ENCODE measurements at places on chromosomes 4 and X.

- no peak for DNase-seq
Observed at GRCh38 chrX:81286608-81287007, 84.7 kb downstream of the SH3BGRL start.

- no peak for DNase-seq
Observed at GRCh38 chr4:176467001-176467400, 147.2 kb downstream of the SPCS3 start.

- no peak for DNase-seq
Observed at GRCh38 chr4:78596111-78596742, 44.7 kb downstream of the ANXA3 start.

- no peak for DNase-seq
Observed at GRCh38 chr4:41294445-41295062, 37.8 kb downstream of the UCHL1 start.

- no peak for DNase-seq
Observed at GRCh38 chr4:22478426-22478825, 37.4 kb downstream of the ADGRA3 start.

- no peak for DNase-seq
Observed at GRCh38 chr4:185723631-185724260, 88.2 kb downstream of the SORBS2 start.

DNA sequence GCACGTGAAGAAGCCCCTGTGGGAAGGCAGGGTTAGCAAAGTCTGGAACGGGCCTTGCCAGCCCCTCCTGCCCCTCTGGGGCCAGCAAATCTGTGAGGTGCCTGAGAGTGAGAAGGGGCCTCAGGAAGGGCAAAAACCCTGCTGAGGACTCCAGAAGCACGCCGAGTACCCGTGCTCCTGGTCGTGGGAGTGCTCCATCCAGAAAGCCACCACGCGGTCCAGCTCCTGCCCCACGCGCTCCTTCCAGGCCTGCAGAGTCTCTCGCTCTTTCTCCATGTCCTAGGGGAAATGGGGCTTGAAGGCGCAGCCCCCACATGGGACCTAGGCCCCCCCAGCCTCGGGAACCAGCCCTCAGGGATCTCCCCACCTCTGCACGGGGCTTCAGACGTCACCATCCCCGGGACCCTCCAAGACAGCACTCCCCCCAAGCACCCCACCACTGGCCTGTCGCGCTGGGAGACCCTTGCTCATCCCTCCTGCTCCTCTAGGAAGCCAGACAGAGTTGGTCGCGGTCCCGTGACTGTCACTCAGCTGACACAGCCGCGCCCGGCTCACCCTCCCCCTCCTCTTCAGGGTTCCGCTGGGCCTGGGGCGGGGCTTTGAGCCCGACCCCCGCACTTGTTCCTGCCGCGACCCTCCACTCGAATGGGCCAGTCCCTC, at the start of gene RENBP:
RENBP (minus strand) TSS at position 504 of the 660 bp plus-strand sequence; CDS start at position 471, 33 bp downstream.
- peak; percentile 71 for DNase-seq

DNA sequence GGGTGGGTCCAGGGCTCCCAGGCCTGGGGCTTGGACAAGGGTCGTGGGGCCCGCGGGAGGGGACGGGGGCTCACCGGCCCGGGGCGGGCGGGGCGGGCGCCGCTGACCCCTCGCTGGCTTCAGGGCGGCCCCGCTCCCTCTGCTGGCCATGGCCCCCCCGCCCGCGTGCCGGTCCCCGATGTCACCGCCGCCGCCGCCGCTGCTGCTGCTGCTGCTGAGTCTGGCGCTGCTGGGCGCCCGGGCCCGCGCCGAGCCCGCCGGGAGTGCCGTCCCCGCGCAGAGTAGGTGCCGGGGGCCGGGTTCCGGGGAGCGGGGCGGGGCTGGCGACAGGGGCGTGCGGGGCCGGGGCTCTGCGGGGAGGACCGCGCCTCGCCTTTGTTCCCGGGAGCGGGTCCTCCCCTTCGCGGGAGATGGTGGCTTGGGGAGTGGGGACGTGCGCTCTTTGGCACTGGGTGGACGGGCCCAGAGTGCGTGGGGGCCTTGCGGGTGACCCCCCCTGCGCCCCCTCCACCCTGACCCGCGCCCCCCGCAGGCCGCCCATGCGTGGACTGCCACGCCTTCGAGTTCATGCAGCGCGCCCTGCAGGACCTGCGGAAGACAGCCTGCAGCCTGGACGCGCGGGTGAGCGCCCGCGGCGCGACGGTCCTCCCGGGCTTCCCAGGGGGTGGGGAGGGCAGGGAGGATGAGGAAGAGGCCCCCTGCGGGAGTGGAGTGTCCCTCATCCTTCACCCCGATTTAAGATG, 16.8 kb upstream of the NAT8L start:
- DNase-seq, result peak; percentile 66

GRCh38 chrX:129705377-129705925, 33.3 kb upstream of the XPNPEP2 start:
- no peak for DNase-seq

- DNase-seq, result no peak
Observed at GRCh38 chrX:68114573-68115129, 318.6 kb downstream of the OPHN1 start.

DNA sequence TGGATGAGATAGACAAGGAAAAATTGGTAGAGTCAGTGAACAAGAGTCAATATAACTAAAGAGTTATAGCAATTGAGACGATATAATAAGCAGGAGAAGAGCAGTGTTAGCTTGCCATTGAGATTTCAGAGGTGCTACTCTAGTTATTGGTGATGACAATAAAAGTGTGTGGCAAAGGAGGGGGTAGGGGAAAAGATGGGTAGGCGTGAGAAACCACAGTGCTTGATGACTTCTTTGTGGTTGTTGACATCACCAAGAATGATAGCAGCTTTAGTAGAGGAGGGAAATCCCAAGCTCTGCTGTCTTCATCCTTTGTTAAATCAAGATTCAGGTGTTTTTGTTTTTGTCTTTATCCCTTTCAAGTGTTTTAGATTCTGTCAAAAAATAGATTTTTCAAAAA, 179.9 kb upstream of the PPP3CA start:
- peak; percentile 84 for DNase-seq

- no peak for DNase-seq
Observed at GRCh38 chr4:2768124-2768523, 12.0 kb upstream of the TNIP2 start.

DNA sequence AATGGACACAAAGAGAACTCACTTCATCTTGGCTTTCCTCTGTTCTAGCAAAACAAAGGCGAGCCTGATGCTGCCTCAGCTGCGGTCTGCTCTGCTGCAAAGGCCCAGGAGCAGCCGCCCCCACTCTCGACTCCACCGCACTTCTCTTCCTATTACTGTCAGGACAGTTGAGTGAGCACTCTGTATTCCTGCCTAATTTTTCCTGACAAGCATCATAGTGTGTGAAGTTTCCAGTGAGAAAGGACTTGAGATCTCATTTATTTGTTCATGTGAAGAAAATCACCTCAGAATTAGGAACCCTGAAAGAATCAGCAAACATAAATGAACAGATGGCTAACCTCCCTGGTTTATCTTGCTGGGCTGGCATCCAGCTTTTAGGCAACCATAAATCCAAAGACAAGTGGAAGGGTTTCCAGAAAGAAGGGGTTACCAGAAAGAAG, 15.6 kb downstream of the SCARB2 start:
- DNase-seq, result peak; percentile 64

GRCh38 chrX:100648458-100649417, 4.7 kb downstream of the SRPX2 start:
- no peak for DNase-seq

- DNase-seq, result no peak
Observed at GRCh38 chr4:181957088-181957487, 286.1 kb upstream of the TENM3 start.

GRCh38 chr4:6420036-6420435, 52.4 kb downstream of the PPP2R2C start:
- DNase-seq, result no peak

DNA sequence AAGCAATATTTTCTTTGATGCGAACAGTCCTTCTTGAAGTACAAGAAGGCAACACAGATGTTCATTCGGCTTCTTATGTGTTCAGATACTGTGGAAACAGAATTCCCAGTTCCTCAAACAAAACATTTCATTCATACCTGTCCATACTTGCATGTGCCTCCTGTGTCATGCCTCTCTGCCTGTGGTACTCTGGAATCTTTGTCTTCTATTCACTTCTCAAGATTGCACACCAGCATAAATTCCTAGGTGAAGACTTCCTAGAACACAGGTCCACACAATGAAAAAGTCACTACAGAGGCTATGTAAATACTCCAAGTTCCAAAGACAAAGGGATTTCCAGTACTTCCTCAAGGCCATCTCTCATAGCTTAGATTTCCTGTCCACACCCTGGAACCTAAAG, 367.2 kb downstream of the AFF2 start:
- no peak for DNase-seq

- DNase-seq, result no peak
Observed at GRCh38 chr4:150094676-150095075, 16.4 kb downstream of the DCLK2 start.

GRCh38 chr4:183455431-183456195, 11.2 kb downstream of the CDKN2AIP start:
- no peak for DNase-seq

- DNase-seq, result no peak
Observed at GRCh38 chrX:11509786-11510185, 155.9 kb downstream of the ARHGAP6 start.

DNA sequence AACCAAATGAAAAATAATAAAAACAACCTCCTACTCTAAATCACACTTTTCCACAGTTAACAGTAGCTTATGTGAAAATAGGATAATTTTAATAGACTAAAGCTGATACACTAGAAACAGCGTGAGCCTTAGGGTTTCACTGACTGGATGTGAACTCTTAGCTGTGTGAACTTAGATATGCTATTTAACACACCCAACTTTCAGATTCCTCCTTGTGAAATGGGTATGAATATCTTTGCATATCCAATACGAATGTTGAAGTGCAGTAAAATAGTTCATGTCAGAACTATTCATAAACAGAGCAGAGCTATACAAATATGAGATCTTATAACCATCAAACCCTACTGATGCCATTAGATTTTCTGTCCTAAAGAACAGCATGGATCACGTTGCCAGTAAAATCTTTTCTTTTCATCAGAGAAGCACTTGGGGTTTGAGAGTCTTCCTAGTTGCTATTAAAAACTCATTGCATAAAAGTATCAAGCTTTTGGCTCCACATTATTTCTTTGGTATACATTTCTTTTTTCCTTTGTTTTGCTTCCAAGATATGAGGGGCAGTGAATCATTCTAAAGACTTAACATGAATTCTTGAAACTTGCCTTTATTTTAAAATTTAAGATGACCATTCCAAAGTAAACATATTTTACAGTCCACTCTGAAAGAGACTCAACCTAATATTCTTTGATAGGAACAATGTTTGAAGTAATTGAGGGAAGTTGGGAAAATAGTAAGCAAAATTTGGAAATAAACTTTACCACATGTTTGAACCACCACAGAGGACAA, 102.4 kb downstream of the CPE start:
- no peak for DNase-seq

DNA sequence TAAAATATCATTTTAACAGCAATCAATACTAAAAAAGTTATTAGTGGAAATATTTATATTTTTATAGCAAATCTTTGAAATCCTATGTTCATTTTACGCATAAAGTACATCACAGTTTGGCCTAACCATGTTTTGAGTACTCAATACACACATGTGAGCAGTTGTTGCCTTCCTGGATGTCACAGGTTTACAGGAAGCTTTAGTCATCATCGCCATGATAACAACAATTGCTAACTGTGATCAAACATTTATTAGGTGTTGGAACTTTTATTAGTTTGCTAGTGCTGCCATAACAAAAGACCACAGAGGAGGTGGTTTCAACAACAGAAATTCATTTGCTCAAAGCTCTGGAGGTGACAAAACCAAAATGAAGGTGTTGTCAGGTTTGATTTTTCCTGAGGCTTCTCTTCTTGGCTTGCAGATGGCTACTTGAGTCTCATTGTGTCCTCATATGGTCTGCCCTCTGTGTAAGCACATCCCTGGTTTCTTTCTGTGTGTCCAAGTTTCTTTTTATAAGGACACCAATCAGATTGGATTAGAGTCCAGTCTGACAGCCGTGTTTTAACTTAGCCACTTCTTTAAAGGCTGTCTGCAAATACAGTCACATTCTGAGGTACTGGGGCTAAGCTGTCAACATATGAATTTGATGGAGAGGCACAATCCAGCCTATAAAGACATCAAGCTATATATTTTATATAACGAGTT, 43.1 kb upstream of the BOD1L1 start:
- no peak for DNase-seq

DNA sequence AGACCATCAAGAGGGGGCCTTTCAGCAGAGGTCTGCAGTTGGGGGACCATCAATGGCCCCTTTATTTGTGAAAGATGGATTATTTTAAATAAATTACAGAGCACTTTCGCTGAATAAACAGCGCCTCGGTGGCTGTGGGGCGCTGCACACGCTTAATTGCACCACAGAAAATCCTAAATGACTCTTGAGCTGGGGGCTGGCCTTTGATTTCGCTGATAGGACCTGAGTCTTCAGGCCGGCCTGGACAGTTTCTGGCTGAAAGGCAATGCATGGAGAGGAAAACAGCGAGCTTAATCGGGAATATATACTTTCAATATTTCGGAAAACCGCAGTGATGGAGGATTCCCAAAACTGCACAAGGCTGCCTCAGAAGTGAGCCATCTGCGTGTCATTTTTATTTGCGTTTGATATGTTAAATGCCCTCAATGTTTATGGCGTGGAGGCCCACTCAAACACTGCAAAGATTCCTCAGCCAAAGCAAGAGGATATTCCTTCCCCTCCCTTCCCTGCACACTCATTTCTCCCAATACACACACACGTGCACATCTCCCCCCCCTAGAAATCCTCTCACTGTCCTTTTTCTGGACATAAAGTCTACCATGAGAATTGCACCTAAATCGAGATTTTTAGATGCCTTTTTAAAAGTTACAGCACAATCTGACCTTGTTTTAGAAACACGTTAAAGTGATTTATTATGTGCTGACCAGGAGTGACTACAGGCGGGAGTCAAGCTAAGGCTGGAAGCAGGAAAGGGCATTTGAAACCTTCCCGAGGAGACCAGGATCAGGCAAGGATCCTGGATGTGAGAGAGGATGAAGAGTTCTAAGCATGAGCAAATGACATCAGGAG, 340.7 kb downstream of the RAB28 start:
- no peak for DNase-seq

DNA sequence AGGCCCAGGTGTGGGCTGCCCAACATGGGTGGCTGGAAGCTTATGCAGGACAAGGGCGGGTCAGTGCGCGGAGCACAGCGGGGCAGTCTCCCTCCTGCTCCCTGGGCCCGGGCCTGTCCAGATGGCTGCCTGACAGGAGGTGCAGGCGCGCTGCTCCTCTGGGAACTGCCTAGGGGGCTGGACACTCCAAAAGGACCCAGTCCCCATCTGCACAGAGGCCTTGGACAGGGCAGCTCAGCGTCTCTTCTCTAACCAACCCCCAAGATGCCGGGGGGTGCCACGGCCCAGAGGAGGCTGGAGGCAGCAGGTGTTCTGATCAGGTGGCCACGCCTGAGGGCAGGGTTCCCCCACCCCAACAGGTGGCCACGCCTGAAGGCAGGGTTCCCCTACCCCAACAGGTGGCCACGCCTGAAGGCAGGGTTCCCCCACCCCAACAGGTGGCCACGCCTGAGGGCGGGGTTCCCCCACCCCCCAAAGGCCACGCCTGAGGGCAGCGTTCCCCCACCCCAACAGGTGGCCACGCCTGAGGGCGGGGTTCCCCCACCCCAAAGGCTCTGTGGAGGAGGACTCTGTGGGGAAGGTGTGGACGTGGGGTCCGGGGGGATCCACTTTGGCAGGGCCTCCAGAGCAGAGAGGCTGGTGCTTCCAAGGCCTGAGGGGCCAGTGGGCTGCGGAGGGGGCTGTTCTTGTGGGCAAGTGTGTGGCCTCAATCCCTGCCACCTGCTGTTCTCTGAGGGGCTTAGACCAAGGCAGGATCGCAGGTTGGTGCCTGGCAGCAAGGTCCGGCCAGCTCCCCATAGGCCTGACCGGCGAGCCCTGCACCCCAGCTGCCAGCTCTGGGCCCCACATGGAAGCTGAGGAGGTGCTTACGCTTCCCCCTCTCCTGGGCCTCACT, 36.1 kb downstream of the CPLX1 start:
- no peak for DNase-seq

- no peak for DNase-seq
Observed at GRCh38 chr4:79682801-79683530, 274.9 kb upstream of the GK2 start.

All from activated CD4-positive, alpha-beta T cell treated with anti-CD3 and anti-CD28 coated beads for 36 hours (primary cell).